ENCODE measurements at places on chromosomes 12 and 14.

- no peak for DNase-seq
These were observed 41.7 kb downstream of the NPAS3 start for GRCh38 chr14:32980178-32980901.

DNA sequence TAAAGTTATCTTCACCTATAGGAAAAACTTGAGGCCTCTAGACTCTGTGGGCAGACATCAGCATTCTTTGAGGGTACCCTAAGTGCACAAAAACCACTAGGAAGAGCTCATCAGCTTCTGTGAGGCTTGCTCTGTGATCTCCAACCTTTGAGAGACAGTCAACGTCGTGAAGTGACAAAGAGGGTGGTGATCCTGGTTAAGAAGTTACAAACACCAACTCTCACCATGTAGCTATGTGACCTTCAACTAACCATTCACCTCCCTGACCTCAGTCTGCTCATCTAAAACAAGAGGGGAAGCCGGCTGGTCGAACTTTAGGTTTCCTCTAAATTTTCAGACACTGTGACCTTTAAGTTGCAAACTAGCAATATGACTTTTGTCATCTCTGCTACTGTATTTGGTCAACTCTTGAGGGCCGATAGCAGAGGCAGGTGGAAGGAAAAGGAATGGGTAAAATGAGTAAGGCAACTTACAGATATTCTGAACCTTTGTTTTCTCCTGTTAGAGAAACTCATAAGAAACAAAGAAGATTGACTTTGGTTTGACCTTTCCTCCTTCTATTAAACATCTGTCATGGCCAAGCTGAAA, 103.2 kb upstream of the PARP11 start:
- DNase-seq, result no peak

- DNase-seq, result no peak
These were observed 24.0 kb downstream of the DICER1 start for GRCh38 chr14:95133282-95133681.

GRCh38 chr12:88181881-88182280, 39.8 kb downstream of the TMTC3 start:
- no peak for DNase-seq

GRCh38 chr12:106583242-106584103, 669 bp downstream of the RFX4 start:
- peak; percentile 43 for DNase-seq

- DNase-seq, result no peak
These were observed at the start of gene MTA1 for GRCh38 chr14:105419195-105420091. MTA1 (plus strand) TSS chr14:105419827; CDS start chr14:105420036, 209 bp downstream.

DNA sequence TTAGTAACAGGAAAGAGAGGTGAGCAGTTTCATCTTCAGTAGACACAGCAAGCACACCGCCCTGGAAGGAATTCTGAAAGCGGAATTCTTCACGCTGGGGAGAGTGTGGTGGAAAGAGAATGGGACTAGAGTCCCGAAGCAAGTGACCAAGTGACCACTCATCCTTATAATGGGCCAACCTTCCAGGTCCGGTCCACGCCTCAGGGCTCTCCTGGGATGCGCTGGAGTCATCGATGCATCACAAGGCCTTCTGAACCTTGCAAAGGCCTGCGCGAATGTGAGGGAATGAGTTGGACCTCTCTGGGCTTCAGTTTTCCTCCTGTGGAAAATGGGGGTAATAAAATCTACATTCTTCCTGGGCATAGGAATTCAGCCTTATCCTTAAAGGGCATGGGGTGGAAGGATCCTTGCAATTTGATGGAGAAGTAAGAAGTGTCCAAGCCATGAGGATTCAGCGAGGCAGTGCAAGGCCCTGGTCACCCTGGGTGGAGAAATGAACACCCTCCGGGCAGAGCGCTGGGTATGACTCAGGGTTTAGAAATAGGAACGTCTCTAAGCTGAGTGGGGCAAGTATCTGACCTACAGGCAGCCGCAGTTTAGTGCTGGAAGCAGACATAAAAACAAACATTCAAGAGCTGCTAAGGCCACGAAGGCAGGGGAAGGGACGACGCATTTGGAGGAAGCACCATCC, 97.7 kb downstream of the SETD3 start:
- no peak for DNase-seq

GRCh38 chr12:9086087-9086486, 29.6 kb downstream of the A2M start:
- DNase-seq, result no peak
